Brain (organoid and tissue), 16 donors: ENCODE measurements at places on chromosomes 6 and 20. TPM values are rescaled to one million over a fixed set of nuclear protein-coding genes. Genes with fewer than 3 reads are reported as not detected.

DNA sequence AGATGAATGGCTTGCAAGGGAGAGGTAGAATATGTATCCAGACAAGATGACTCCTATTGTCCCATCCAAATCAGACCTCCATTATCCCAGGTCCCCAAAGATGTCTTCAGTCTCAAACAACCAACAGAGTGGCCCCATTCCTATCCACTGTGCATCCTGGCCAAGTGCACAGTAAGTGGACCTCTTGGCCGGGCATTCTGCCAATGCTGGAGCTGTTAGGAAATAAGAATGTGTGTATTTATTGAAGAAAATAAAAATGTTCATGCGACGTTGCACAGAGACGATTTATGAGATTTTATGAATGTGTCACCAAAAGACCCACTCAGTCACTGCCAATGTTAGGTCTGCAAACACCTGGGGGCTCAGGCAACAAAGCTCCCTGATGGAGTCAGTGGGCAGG lies 196.0 kb downstream of the MAFB start:
- no peak for DNase-seq

DNA sequence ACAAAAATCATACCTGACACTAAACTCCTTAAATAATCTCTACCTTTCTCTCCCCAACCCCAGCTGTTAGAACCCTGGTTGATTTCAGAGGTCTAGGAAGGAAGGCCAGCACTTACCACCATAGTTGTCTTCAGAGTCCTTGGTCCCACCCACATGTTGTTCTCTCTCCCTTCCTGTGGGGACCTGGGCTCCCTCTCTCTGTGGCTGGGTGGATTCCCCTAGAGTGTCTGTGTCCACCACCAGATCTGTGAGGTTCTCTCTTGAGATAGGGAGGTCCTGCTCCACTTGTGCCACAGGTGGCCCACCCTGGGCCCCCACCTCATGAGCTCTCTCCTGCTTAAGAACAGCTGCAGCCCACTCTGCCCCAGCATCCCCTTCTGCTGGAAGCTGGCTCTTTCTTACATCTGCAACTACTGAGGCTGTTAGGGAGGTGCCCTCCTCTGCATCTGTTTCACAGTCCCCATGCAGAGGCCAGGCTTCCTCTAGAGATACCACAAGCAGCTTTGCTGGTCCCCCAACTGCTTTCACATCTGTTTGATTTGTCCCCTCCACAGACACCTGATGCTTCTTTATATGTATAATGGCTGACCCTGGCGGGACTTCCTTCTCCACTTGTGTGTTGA lies 5.2 kb downstream of the MDC1 start:
- no peak for DNase-seq

DNA sequence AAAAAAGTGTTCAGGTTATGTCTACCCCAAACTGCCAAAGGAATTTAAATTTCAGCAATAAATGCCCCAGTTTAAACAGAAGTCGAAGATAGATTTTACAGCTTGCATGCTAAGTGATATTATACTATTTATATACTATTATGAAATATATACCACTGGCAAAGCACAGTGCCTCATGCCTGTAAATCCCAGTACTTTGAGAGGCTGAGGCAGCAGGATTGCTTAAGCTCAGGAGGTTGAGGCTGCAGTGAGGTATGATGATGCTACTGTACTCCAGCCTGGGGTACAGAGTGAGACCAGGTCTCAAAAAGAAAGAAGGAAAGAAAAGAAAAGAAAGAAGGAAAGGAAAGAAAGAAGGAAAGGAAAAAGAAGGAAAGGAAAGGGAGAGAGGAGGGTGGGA lies 102.1 kb downstream of the MTFR2 start:
- DNase-seq, result no peak

- no peak for DNase-seq
Observed at GRCh38 chr6:42424906-42425474, 26.7 kb downstream of the TRERF1 start.

DNA sequence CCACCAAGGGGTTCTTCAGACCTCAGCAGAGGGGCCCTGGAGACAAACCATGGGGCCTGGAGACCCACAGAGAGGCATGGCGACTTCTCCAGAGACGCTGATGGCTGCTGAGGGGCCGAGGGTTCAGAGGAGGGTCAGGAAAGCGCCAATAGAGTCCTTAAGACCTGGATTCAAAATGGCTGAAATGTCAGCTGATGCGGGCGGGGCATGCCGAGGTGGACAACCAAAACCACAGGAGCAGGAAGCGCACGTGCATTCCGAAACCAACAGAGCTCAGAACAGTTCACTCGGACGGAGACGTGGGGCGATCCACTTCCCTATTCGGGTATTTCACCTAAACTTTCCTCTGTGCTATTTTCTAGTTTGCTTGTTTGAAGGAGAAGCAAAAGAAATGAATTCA lies 99.9 kb upstream of the RIN2 start:
- DNase-seq, result no peak

GRCh38 chr20:44780226-44780625 lies 30.1 kb downstream of the RIMS4 start:
- no peak for DNase-seq

DNA sequence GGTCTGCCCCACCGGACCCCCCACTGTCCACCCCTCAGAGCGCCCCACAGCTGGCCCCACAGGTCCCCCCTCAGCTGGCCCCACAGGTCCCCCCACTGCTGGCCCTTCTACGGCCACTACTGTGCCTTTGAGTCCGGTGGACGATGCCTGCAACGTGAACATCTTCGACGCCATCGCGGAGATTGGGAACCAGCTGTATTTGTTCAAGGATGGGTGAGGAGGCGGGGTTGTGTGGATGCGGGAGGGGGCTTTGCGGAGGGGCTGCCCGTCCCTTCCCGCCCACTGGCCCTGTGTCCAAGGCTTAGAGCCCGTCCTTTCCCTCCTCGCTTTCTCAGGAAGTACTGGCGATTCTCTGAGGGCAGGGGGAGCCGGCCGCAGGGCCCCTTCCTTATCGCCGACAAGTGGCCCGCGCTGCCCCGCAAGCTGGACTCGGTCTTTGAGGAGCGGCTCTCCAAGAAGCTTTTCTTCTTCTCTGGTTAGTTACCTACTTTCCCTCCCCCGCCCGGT lies 4.7 kb downstream of the MMP9 start:
- DNase-seq, result no peak

- no peak for DNase-seq
Observed at GRCh38 chr6:146901940-146902816, 302.0 kb upstream of the STXBP5 start.

DNA sequence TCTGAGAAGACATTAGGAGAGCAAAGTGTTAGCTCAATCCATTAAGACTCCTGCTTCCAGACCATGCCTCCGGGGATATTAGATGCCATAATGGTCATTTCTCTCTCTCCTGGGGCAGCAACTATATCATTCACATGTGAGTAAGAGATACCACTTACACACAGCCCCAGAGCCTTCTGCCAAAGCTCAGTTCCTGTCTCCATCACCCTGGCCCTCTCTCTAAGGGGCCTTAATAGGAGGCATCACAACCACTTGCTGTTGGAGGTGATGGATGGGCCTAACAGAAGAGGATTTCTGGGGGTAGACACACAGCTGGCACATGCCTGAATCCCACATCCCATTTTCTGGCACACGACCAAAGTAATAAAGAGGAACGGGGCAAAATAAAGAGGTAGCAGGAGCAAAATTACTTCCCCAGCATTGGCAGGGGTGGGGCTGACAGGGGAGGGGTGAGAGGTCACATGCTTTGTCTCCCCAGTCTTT lies 34.0 kb upstream of the VSTM2L start:
- no peak for DNase-seq

GRCh38 chr20:62272200-62272599 lies 30.6 kb upstream of the ADRM1 start:
- no peak for DNase-seq

DNA sequence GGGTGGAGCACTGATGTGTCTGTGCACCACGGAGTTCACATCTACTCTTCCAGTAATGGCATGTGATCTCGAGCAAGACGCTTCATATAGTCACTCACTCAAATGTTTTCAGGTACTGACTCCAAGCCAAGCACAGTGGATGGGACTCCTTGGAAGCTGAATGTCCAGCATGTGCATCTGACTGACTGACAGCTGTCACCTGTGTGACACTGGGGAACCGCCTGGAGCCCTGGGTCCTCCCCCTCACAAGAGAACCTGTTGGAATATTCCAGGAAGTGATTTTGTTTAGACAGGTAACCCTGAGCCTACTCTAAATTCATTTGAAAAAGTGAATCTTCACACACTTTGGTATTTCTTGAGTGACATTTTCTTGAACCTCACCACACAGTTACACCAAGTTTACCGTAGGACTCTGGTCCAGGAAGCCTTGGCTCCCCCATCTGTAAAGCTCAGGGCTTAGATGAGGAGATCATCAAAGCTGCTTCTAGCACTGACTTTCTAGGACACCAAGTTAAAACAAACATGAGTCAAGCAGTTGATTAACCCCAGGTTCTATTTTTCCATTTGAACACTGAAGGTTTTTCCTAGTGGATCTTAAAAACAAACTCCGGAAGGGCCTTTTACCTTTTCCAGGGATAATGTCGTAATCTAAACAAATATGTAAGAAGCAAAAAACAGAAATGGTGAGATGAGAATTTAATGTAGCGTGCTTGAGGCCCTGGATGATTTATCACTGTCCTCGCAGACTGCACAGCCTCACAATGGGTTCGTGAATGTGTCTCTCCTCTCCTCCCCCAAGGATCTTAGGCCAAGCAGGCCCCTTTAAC lies 50.1 kb downstream of the EDN3 start:
- DNase-seq, result no peak

DNA sequence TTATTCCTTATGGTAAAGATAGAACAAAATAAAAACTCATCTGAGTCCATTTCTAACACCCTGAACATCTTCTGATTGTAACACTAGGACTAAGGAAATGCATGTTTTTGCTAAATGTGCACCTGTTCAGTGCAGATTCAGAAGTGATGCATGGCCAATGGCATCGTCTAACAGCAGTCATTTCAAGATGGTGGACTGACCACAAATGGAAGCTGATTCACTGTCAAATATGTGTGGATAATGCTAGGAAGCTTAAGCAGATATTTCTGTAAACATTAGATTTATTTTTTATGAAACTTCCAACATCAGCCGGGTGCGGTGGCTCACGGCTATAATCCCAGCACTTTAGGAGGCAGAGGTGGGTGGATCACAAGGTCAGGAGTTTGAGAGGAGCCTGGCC lies 394.8 kb downstream of the SAMD5 start:
- no peak for DNase-seq

GRCh38 chr6:31203345-31203979 lies 33.0 kb upstream of the POU5F1 start:
- DNase-seq, result no peak

GRCh38 chr6:117938311-117938995 lies 31.4 kb downstream of the SLC35F1 start:
- no peak for DNase-seq

GRCh38 chr6:170443151-170443662 lies 109.9 kb downstream of the PSMB1 start:
- no peak for DNase-seq

DNA sequence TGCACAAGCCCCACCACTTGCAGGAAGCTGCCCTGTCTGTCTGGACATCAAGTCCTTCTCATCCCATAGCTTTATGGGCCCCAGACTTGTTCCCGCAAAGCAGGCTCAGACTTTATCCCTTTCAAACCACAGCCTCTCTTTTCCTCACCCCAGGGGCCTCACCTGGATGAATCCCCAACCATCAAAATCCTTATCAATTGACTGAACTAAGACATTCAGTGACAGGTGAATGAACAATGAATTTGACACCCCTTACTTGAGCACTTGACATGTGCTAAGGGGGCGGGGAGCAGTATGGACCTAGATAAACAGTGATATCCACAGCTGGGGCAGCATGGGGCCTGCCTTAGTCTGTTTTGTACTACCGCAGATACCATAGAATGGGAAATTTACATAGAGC lies 5.0 kb downstream of the RAB44 start:
- no peak for DNase-seq

DNA sequence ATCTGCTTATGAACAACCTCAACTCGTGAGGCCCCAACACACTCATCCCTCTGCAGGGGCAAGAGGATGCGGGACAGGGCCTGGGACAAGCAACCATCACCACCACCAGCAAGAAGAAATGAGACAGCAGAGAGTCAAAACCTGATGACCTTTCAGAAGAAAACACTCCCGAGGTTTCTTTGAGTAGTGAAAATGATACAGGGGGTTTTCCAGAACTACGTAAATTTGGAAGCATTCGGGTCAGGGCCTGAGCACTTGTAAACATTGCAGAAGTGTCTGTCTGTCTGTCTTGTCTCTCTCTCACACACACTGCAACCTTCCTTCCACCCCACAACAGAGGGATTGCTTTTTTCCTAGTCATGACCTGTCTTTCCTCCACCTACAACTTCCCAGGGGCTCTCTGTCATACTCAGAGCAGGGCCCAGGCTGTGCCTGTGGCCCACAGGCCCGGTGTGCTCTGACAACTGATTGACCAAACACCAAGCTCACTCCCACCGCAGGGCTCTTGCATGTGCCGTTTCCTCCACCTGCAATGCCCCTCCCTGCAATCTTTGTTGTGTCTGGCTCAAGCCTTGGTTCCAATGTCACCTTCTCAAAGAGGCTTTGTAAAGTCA lies 90.9 kb downstream of the BMP7 start:
- no peak for DNase-seq

- peak; percentile 22 for DNase-seq
Observed at GRCh38 chr6:154848580-154848979, 115.4 kb downstream of the SCAF8 start.

GRCh38 chr6:8556370-8557013 lies 121.1 kb upstream of the SLC35B3 start:
- no peak for DNase-seq

DNA sequence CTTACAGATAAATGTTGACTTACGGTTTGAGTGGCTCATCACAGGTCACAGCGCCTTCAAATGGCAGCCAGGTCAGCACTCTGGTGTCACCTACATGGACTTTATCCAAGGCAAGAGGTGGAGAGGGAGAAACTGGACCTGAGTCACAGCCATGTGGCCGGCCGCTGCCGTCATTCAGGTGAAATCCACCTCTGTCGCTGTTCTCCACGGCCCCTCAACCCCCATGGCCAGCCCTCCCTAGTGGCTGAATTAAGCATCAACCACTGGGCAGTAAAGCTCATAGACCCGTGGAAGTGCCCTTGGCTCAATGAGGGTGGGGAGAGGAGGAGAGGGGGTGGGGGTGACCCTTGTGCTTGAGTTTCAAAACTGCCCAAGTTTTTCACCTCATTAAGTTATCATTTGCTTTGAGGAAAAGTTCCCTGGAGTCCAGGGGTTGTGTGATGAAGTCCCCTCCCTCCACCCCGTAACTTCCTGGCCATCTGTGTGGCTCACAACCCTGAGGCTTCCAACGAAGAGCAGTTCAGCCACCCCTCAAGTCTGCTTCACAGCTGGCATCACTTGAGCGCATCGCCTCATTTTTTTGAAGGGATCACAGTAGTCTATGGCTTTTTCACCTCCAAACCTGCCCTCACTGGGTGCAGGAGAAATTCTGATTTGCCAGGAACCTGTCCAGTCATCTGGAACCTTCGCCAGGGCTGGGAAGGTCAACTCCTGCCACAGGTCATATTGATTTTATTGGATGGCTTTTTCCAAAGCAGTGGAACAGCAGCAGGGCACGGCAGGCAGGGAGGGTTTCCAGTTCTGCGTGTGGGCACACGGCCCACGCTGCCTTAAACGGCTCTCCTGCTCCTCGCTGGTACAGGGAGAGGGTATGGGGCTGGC lies 43.5 kb upstream of the APCDD1L start:
- DNase-seq, result no peak

- DNase-seq, result no peak
Observed at GRCh38 chr20:40591119-40591518, 97.9 kb downstream of the MAFB start.

The C6orf47 gene
- 29.4 TPM for polyA plus RNA-seq

The LY6G6D gene
- not detected for polyA plus RNA-seq

The COL12A1 gene
- 0.63 TPM for polyA plus RNA-seq

The PLTP gene
- polyA plus RNA-seq, result 65.5 TPM

The IRAK1BP1 gene
- polyA plus RNA-seq, result 5.8 TPM

The RIN2 gene
- polyA plus RNA-seq, result 13.4 TPM

The SPATA25 gene
- 0.83 TPM for polyA plus RNA-seq

The CPNE5 gene
- 22.9 TPM for polyA plus RNA-seq
